ENCODE measurements at places on chromosomes 7 and 10.

DNA sequence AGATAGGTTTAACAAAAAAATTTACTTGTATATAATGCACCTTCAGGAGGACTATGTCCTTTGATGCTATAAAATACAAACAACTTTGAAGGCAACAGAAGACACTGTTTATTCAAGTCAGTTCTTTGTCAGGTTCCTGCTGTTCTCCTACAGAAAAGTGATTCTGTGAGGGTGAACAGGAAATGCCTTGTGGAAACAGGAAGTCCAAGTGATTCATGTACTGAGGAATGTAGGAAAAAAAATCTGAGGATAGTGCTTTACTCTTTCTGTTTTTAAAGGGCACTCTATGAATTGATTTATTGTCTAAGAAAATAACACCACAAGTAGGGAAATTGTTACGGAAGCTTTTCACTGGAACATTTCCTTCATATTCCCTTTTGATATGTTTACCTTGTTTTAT is 171.9 kb downstream of the HDAC9 start:
- H3K4me3 ChIP-seq, result no peak overlapping the region
- no peaks in the 10 kb centered on the region for H3K27me3 ChIP-seq
- H3K4me1 ChIP-seq, result no peaks in the 10 kb centered on the region

- no peaks in the 10 kb centered on the region for H3K36me3 ChIP-seq
- no peak overlapping the region for H3K27ac ChIP-seq
- no peaks in the 10 kb centered on the region for H3K4me1 ChIP-seq
Measured at GRCh38 chr7:37990337-37990736, 69.9 kb downstream of the EPDR1 start.

DNA sequence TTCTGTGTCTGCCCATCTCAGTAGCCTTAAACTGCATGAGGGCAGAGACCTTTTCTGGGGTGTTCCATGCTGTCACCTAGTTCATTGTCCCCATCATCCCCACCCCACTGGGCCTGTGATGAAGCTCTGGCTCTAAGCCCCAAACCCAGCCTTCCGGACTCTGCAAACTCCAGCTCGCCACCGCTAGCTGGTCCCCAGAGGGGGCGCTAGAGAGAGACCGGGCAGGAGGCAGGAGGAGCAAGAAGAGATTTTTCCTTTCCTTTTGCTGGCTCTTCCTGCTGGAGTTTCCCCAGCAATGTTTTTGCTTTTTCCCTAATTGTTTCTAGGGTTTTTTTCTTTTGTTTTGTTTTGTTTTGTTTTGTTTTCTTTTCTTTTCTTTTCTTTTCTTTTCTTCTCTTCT is 234.4 kb downstream of the TEX36 start:
- no peaks in the 10 kb centered on the region for H3K4me1 ChIP-seq
- no peaks in the 10 kb centered on the region for H3K27me3 ChIP-seq
- no peaks in the 10 kb centered on the region for H3K36me3 ChIP-seq
- no peak overlapping the region for H3K4me3 ChIP-seq

- no peak for DNase-seq
- no peaks in the 10 kb centered on the region for H3K36me3 ChIP-seq
- no peaks in the 10 kb centered on the region for H3K4me1 ChIP-seq
- no peaks in the 10 kb centered on the region for H3K27me3 ChIP-seq
- H3K4me3 ChIP-seq, result no peak overlapping the region
Measured at GRCh38 chr7:47720141-47720906, 138.4 kb upstream of the TNS3 start.

GRCh38 chr7:98049034-98049433 is 57.6 kb upstream of the LMTK2 start:
- H3K36me3 ChIP-seq, result no peaks in the 10 kb centered on the region
- DNase-seq, result no peak
- no peak overlapping the region for H3K27ac ChIP-seq
- H3K27me3 ChIP-seq, result no peaks in the 10 kb centered on the region
- H3K4me1 ChIP-seq, result peaks cover 6% of the 10 kb centered on the region
- H3K4me3 ChIP-seq, result no peak overlapping the region

DNA sequence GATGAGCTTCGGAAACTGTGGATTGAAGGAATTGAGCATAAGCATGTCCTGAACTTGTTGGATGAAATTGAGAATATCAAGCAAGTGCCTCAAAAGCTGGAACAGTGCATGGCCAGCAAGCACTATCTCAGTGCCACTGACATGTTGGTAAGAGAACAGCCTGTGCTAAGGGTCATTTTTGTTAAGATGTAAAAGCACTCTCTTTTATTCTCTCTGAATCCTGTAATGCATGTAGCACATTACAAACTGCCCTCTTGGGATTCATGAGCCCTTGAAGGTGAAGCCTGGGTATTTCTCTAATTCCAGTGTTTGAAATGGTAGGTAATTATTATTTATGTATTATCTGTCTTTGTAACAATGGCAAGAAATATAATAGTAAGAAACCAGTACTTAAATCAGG is 36.1 kb downstream of the EXOC4 start:
- H3K27ac ChIP-seq, result no peak overlapping the region
- no peak for DNase-seq
- H3K36me3 ChIP-seq, result peaks cover 15% of the 10 kb centered on the region

- H3K27ac ChIP-seq, result no peak overlapping the region
- no peak overlapping the region for H3K4me3 ChIP-seq
- DNase-seq, result no peak
Measured at GRCh38 chr10:128556182-128557110, 430.2 kb upstream of the MKI67 start.

DNA sequence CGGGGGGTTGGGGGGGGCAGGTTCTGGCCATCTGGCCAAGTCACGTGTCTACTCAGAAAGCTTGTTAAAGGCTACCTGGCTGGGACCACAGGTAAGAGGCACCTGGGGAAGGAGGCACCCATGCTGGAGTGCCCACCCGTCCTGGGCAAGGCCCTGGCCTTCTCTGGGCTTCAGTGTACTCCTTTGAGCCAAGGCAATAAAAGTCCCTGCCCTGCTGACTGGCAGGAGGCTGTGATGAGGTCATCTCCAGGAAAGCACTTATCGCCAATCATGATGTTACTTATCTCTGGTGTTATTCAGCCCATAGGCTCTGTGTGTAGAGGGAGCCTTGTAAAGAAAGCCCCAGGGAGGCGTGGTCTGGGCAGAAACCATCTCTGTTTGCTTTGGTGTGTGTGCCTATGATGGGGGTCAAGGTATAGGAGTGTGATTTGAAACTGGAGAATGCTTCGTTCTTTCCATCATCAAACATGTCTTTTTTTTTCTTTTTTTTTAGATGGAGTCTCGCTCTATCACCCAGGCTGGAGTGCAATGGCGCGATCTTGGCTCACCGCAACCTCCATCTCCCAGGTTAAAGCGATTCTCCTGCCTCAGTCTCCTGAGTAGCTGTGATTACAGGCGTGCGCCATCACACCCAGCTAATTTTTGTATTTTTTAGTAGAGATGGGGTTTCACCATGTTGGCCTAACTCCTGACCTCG is 2.5 kb upstream of the CLDN4 start:
- peaks cover 50% of the 10 kb centered on the region for H3K4me1 ChIP-seq
- DNase-seq, result no peak
- no peak overlapping the region for H3K4me3 ChIP-seq
- no peak overlapping the region for H3K27ac ChIP-seq

GRCh38 chr10:62554632-62555199 is 180.5 kb downstream of the ZNF365 start:
- H3K4me3 ChIP-seq, result no peak overlapping the region
- peak; percentile 26 for DNase-seq
- H3K27me3 ChIP-seq, result no peaks in the 10 kb centered on the region
- no peak overlapping the region for H3K27ac ChIP-seq

DNA sequence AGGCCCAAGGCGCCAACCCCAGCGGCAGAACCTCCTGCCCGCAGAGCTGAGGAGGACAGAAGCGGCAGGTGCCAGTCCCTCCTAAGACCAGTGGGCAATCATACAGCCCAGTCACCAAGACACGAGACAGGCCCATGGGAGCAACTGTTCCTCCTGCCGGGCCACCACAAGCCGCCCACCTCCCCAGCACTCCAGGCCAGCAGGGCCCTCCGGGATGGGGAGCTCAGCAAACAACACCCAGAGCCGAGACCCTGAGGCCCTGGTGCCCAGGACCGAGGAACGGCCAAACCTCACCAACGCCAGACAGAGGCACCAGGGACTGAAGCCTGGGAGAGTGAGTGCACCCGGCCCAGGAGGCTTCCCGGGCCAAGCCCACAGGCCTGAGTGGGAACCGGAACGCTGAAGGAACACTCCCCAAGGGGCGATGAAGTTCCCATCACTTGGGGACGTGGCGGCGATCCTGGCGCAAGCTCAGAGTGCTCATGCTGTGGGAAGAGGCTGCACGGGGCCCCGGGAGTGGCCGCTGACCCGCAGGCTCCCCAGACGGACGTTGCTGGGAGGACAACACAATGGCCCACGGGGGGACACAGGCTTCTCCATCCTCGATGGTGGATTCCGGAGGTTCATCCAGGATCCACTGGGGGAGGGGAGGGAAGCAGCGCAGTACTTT is 35.1 kb downstream of the GPER1 start:
- no peak overlapping the region for H3K4me3 ChIP-seq
- H3K4me1 ChIP-seq, result peaks cover 4% of the 10 kb centered on the region
- no peak overlapping the region for H3K27ac ChIP-seq
- DNase-seq, result no peak
- H3K36me3 ChIP-seq, result peaks cover 12% of the 10 kb centered on the region
- no peaks in the 10 kb centered on the region for H3K27me3 ChIP-seq

DNA sequence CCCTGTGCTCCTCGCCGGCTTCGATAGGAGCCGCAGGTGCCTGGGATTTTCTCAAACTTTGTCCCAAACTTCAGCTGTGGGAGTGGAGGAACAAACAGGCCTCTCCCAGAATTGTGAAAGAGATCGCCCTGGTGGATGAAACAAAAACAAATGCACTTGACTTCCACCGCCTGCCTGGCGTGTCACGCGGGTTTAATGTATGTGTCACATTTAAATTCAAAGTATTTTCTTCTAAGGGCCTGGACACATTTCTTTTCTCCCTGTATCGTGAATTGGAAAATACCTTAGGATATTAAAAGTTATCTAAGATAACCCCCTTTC is 694 bp upstream of the WASL start:
- H3K4me1 ChIP-seq, result peaks cover 17% of the 10 kb centered on the region
- no peaks in the 10 kb centered on the region for H3K27me3 ChIP-seq
- H3K4me3 ChIP-seq, result peak overlapping the region; percentile 94
- H3K36me3 ChIP-seq, result no peaks in the 10 kb centered on the region

GRCh38 chr10:83301732-83302131 is 837.6 kb upstream of the GHITM start:
- H3K27me3 ChIP-seq, result no peaks in the 10 kb centered on the region
- no peaks in the 10 kb centered on the region for H3K36me3 ChIP-seq
- no peak overlapping the region for H3K27ac ChIP-seq
- no peaks in the 10 kb centered on the region for H3K4me1 ChIP-seq
- DNase-seq, result no peak

GRCh38 chr7:124459101-124460055 is 306.2 kb downstream of the GPR37 start:
- H3K4me3 ChIP-seq, result no peak overlapping the region
- H3K4me1 ChIP-seq, result no peaks in the 10 kb centered on the region
- H3K36me3 ChIP-seq, result no peaks in the 10 kb centered on the region
- no peak for DNase-seq

DNA sequence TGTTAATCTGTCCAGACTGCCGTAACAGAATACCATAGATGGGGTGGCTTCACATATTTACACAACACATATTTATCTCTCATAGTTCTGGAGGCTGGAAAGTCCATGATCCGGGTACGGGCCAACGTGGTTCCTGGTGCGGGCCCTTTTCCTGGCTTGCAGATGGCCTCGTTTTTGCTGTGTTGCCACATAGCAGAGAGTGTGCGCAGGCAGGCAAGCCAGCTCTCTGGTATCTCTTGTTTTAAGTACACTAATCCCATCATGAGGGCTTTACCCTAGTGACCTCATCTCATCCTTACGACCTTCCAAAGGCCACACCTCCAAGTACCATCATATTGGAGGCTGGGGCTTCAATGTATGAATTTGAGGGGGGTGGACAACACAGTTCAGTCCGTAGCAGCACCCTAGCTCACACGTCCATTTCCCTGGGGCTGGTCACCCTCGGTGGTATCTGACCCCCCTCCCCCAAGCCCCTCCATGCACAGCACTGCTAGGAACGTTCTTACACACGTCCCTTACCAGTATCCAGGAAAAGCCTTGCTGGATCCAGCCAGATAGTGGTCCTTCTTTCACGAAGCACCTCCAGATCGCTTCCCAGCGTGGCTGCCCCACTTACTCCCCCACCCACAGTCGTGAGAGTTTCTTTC is 21.5 kb downstream of the CUX1 start:
- no peak overlapping the region for H3K4me3 ChIP-seq
- H3K36me3 ChIP-seq, result no peaks in the 10 kb centered on the region
- no peak for DNase-seq
- no peak overlapping the region for H3K27ac ChIP-seq
- no peaks in the 10 kb centered on the region for H3K27me3 ChIP-seq
- H3K4me1 ChIP-seq, result no peaks in the 10 kb centered on the region

- no peak overlapping the region for H3K27ac ChIP-seq
- H3K4me1 ChIP-seq, result peaks cover 23% of the 10 kb centered on the region
- H3K27me3 ChIP-seq, result no peaks in the 10 kb centered on the region
- no peaks in the 10 kb centered on the region for H3K36me3 ChIP-seq
Measured at GRCh38 chr10:132946-133898, 2.0 kb upstream of the ZMYND11 start.

- H3K4me3 ChIP-seq, result no peak overlapping the region
- no peaks in the 10 kb centered on the region for H3K27me3 ChIP-seq
- H3K36me3 ChIP-seq, result no peaks in the 10 kb centered on the region
- no peak overlapping the region for H3K27ac ChIP-seq
- no peak for DNase-seq
- H3K4me1 ChIP-seq, result no peaks in the 10 kb centered on the region
Measured at GRCh38 chr7:7706556-7707172, 11.7 kb downstream of the RPA3 start.

- H3K36me3 ChIP-seq, result no peaks in the 10 kb centered on the region
- DNase-seq, result peak; percentile 41
- H3K27ac ChIP-seq, result peak overlapping the region; percentile 78
- no peaks in the 10 kb centered on the region for H3K27me3 ChIP-seq
Measured at GRCh38 chr7:7257899-7258692, 75.8 kb downstream of the C1GALT1 start.

- no peak overlapping the region for H3K27ac ChIP-seq
- H3K4me3 ChIP-seq, result no peak overlapping the region
- H3K27me3 ChIP-seq, result no peaks in the 10 kb centered on the region
- no peaks in the 10 kb centered on the region for H3K36me3 ChIP-seq
- peaks cover 10% of the 10 kb centered on the region for H3K4me1 ChIP-seq
- DNase-seq, result no peak
Measured at GRCh38 chr7:38428041-38428440, 154.6 kb upstream of the TARP start.

DNA sequence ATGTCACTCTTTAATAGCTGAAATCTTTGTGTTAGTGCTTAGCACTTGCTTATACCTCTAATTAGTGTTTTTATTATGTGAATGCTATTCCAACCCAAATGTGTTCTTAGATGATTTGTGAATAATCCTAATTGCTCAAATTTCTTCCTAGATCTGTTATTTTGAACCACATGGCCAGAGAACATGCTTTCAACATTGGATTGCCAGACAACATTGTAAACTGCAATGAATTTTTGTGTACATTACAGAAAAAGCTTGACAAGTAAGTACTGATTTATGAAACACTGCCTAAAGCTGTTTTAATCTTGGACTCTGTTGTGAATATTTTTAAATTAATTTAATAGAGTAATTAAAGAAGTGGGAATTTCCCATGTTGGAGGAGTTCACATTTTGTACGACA is 121.1 kb downstream of the ZNF277 start:
- H3K27me3 ChIP-seq, result no peaks in the 10 kb centered on the region
- no peak overlapping the region for H3K27ac ChIP-seq
- H3K36me3 ChIP-seq, result peaks cover 41% of the 10 kb centered on the region
- H3K4me1 ChIP-seq, result no peaks in the 10 kb centered on the region
- DNase-seq, result no peak

Data from CD4-positive, alpha-beta T cell (primary cell).